ENCODE measurements at places on chromosomes 12 and 14.
A peak's percentile ranks its signal among the peaks of the same experiment; 100 is the strongest.

GRCh38 chr12:120497524-120498150, 1.7 kb downstream of the DYNLL1 start:
- no peak for DNase-seq

DNA sequence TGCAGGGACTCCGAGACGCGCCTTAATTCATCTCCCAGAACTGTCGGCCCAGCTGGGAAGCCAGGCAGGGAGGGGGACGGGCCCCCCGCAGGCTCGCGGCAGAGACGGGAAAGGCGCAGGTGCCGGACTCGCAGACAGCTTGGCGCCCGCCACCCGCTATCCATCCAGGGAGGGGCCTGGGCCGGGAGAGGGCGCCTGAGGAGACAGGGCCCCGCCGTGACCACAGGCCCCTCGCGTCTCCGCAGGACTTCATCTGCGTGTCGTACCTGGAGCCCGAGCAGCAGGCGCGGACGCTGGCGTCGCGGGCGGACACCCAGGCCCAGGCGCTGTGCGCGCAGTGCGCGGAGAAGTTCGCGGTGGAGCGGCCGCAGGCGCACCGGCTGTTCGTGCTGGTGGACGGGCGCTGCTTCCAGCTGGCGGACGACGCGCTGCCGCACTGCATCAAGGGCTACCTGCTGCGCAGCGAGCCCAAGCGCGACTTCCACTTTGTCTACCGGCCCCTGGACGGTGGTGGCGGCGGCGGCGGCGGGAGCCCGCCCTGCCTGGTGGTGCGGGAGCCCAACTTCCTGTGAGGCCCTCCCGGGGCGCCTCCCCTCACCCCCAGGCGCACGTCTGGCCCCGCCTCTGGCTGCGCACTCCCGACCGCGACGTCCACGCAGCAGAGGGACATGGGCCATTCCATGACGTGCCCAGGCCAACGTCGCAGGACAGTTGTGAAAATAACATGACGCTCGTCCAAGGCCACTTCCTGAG, 60.6 kb downstream of the LGMN start:
- DNase-seq = no peak

- no peak for DNase-seq
Measured at GRCh38 chr12:110536834-110537604, 34.9 kb downstream of the RAD9B start.

GRCh38 chr12:48000878-48001504, 3.3 kb downstream of the COL2A1 start:
- DNase-seq = peak; percentile 78

DNA sequence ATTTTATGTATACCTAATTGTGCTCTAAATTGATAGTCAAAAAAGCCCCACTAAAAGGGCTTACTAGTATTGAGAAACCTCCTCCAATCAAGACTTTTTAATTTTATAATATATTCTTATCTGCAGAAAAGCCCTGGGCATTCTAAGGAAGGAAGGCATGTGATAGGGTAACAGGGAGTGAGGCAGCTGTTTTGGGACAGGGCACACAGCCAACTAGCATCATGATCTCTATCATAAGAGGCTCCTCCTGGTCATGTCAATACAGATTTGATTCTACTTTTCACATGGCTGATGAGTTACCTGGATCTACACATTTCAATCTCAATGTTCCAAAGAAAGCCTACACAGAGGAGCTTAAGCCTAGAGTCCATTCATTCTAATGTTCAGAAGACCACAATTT, 9.1 kb downstream of the ADAM20 start:
- no peak for DNase-seq

- DNase-seq = no peak
Measured at GRCh38 chr12:2234646-2235350, 182.0 kb downstream of the CACNA1C start.

DNA sequence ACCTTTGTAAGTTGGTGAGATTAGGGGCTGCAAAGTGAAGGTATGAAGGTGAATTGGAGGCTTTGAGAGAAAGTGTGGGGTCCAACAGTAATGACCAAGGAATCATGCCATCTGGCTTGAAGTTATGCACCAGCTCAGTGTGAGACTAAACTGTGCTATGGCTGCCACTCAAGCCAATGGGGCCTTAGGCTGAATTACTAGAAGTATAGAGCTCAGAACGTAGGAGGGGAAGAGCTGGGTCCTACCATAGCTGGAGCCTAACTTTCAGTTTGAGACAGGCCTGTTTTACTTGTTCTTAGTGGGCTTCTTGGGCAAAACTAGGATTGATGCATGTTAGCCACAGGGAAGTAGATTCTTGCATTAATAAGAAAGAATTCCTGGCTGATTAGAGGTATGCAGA, 194.0 kb downstream of the TSPAN9 start:
- no peak for DNase-seq

DNA sequence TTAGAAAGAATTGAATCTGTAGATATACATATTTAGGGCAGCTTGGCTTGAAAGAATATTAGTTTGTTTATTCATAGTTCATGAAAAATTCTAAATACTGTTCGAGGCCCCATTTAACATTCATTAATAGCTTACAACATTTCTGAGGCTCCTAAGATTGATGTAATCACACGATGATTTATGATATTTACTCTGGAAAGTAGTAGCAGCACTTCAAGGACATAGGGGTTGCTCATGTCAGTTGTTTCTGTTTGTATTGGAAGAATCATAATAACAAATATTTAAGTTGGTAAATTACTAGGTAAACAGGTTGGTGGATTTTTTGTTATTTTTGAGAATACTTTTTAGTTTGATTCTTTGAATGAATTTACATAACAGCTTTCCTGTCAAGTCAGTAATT, 30.4 kb downstream of the CAND1 start:
- no peak for DNase-seq

All from T47D (cell line).